ENCODE measurements at places on chromosomes 2 and 18.

DNA sequence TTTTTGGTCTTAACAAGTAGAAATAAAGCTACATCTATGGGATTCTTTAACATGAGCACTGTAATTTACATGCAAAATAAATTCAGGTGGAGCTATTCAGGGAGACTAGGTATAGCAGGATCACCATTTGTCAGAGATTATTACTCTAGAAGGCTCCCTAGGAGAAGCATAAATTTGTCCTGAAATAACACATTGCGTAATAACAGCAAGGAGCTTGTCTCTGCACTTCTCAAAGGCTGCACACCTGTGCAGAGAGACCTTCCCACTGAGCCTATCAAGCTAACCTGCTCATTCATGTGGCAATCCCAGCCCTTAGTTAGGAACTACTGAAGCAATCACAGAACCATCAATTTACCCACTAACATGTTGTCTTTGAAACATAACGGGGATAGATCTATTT is 437.4 kb upstream of the MC4R start:
- no peak for DNase-seq

DNA sequence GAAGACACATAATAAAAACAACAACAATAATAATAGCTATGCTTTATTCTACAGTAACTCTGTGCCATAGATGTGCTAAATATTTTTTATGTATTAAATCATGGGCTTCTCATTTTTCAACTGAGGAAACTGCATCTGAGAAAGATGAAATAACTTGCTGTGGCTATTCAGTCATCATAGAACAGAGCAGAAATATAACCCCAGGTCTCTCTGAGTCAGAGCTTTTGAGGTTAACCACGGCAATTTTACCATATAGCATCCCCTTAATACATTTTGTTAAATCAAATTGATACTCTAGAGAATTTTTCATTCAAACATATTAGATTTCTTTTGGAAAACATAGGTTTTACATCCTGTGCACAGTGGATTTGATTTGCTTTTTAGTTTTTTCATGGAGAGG is 586.6 kb upstream of the KLHL29 start:
- DNase-seq: no peak

GRCh38 chr2:28089486-28089885 is 199.0 kb downstream of the BABAM2 start:
- DNase-seq: no peak

DNA sequence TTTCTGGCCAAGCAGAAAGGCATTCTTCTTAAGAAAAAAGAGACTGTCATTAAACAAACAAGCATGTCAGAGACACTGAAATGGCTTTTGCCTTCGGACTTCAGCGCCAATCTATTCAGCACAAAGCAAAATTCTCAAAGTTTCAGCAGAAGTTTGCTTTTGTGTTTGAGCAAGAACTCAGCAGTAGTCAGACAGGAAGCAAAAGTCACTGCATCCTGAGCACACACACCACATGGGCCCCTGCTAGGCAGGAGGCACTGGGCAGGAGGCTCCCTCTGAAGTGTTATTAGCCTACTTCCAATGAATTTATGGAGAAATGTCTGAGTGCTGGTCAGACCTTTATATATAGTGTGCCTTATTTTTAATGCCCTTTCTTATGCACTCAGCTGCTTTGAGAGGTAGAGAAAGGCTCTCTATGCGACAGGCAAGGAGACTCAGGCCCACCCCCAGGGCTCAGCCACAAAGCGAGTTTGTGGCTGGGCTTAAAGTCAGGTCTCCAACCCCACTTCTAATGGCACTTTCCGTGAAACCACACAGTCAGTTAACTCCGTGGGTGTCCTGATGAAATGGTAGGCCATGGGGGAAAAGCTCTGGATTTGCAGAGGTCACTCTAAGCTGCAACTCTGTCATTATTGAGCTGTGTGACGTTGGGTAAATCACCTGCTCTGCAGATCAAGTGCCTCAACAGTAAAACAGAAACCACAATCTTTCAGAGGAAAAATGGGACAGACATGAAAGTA is 161.0 kb upstream of the TMEM200C start:
- no peak for DNase-seq

- no peak for DNase-seq
Measured at GRCh38 chr2:147927053-147927588, 82.3 kb downstream of the ACVR2A start.

DNA sequence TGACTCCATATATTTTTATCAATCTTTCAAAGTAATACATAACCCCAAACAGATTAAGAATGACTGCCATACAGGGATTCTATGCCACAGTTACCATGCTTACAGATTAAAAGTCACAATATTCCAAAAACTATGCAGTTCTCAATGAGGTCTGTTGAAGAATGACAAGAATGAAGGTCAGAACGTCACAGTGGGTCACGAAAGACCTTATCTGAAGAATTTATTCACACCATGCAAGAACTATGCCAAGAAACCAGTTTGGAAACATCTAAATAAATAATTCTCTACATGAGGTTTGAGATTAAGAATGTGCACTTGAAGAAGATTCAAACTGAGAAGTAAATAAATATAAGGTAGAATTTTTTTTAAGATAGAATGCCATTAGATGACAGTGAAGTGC is 253.3 kb downstream of the EXOC6B start:
- no peak for DNase-seq

DNA sequence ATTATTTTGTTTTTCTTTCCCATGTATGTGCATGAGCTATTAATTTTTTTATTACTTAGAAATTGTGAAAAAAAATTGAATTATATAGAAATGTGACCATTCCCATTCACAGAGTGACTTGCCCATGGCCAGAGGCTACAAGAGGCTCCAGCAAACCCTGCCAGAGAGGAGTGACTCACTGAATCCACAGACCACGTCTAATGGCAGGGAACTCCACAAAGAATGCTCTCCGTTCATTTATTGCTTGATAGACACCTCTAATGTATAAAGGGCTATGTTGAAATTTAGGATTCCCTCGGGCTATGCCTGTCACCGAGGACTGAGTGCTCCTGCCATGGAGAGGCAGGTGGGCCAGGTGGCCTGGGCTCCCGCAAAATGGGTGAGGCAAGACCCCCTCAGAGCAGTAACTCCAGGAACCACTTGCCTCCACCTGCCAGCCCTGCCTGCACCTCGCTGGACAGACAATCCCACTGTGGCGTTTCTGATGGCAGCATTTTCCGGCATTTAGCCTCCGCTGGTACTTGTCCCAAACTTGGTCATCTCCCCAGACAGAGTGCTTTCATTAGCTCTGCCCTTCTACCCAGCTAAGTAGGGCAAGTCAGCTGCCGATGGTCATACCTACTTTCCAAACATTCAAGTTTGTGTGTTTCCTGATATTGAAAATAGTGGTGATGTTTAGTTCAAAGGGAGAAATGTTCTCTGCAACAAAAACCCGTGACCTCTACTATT is 200.3 kb downstream of the PRKCE start:
- DNase-seq: no peak

DNA sequence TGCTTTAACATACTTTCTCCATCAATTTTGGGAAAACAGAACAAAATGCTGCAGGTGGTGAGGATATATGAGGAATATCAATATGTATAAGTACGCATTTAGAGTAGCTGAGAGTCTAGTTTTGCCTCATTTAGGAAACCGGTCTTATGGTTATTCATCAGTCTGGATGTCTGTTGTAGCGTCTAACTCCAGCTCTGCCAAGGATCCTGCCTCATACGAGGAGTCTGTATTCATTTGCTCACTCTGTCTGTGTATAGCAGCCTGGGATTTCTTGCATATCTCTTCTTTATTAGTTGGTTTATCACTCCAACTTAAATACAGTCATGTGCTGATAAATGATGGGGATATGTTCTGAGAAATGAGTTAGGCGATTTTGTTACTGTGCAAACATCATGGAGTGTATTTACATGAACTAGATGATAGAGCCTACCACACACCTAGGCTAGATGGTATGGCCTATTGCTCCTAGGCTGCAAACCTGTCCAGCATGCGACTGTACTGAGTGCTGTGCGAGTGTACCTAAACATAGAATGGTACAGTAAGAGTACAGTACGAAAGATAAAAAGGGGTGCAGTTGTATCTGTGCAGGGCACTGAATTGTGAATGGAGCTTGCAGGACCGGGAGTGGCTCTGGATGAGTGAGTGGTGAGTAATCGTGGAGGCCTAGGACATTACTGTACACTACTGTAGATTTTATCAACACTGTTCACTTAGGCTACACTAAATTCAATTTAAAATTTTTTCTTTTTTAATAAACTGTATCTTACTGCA is 148.1 kb downstream of the ZNF407 start:
- DNase-seq: no peak

GRCh38 chr2:146244830-146245229 is 1600.0 kb upstream of the ACVR2A start:
- no peak for DNase-seq

GRCh38 chr2:179335732-179336131 is 71.1 kb upstream of the SESTD1 start:
- no peak for DNase-seq

GRCh38 chr2:202184557-202184956 is 53.8 kb downstream of the SUMO1 start:
- DNase-seq: no peak

DNA sequence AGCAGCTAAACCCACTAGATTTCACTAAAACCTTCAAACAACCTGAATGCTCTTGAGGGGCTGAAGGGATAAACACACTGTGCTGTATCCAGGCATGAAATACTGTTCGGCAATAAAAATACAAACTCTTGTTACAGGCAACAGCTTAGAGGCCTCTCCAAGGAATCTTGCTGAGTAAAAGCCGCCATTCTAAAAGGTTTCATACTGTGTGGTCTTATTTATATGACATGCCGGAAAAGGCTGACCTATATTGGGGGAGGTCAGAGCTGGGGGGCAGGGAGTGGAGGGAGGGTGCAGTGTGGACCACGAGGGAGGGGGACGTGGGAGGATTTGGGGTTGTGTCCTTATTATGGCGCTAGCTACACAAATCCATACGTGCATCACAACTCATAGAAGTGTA is 136.2 kb downstream of the MBP start:
- no peak for DNase-seq

- DNase-seq: no peak
Measured at GRCh38 chr2:103288696-103289095, 526.9 kb downstream of the TMEM182 start.

- no peak for DNase-seq
Measured at GRCh38 chr2:166944909-166945308, 56.6 kb downstream of the XIRP2 start.

- DNase-seq: no peak
Measured at GRCh38 chr2:14994721-14995120, 362.2 kb downstream of the LRATD1 start.

DNA sequence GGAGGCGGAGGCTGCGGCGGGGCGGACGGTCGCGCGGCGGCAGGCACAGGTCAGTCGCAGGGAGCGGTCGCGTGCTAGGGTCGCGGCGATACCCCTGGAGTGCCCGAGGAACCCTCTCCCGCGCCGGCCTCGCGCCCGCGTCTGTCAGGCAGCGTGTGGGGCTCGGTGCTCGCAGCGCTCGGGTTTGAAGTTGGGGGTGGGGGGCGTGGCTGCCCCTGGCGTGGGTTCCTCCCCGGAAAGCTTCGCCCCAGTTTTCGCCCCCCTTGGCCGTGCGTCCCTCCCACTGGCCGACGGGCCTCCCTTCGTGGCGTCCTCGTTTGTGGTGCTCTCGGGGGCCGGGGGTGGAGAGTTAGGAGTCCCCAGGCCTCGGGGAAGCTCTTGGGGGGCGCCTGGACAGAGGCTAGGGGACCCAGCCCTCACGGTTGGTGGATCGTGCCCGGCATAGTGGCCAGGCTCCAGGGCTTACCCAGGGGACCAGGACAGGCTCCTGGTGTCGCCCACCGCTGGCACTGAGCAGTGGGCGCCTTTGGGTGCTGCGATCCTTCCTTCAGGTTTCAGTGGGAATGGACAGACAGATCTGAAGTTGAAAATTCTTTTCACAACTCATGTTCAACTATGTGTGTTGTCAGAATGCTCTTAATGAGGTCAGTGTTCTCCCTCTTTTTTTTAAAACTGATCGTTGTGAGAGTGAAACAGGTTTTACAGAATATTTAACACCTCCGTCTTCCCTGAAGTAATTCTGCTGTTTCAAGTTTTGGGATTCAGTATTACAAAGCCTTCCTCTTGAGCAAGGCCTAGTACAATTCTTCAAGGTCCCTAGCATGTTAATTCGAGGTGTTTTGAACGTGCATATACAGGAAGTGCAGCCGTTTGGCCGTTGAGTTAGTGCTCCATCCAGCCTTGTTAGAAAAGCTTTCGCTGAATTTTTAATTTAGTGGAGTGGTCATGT is 604 bp downstream of the RALBP1 start:
- no peak for DNase-seq

DNA sequence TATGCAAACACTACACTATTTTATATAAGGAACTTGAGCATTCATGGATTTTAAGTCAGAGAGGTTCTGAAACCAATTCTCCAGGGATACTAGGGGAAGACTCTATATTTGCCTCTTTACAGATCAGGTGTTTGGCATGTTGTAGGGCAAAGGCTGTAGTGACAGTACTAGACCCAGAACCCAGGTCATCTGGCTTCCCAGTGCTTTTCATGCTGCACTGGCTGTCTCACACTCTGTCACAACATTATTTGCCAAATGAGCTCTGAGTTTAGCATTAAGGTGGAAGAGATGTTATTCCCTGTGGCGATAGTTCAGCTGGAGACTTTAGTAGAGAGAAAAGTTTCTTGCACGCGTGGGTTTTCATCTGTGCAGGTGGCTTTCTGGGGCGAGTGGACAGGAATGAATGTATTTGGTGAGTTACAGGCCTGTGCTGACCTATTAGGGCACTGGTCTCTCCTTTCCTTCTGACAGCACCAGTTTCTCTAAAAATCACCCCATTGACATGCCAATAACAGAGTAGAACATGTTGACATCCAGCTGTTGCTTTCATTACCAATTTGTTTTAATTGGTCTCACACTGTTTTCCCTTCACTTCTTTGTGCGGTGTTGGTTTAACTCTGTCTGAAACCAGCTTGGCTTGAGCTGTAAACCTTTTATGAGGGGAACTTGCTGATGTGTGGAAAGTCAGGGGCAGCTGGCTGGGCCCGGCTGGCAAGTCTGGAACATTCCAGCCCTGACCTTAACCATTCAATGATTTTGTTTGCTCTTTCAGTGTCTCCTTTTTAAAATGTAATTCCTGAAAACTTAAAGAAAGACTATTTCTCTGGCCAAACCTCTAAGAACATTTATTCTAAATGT is 643.0 kb upstream of the FAM98A start:
- peak; percentile 3 for DNase-seq

DNA sequence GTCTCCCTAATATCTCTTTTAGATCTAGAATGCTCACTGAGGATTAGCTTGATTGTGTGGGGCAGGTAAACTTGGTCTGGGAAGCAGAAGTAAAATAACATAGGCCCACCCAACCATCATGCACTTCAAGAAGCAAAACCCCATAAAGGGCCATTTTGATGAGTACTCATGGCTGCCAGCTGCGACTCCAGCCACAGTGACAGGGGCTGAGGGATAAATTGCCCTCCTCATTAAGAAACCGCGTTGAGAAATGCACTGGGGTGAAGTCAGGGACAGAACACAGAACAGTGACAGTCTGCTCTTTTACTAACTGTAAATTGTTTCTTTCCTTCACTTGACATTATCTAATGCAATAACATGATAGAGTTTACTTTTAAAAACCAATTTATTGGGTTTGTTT is 60.2 kb downstream of the RND3 start:
- no peak for DNase-seq

Data from nephron progenitor cell (in vitro differentiated cells).